ENCODE measurements at places on chromosomes 1 and 21.

GRCh38 chr1:30942326-30942963 lies 33.9 kb upstream of the SDC3 start:
- DNase-seq: no peak

DNA sequence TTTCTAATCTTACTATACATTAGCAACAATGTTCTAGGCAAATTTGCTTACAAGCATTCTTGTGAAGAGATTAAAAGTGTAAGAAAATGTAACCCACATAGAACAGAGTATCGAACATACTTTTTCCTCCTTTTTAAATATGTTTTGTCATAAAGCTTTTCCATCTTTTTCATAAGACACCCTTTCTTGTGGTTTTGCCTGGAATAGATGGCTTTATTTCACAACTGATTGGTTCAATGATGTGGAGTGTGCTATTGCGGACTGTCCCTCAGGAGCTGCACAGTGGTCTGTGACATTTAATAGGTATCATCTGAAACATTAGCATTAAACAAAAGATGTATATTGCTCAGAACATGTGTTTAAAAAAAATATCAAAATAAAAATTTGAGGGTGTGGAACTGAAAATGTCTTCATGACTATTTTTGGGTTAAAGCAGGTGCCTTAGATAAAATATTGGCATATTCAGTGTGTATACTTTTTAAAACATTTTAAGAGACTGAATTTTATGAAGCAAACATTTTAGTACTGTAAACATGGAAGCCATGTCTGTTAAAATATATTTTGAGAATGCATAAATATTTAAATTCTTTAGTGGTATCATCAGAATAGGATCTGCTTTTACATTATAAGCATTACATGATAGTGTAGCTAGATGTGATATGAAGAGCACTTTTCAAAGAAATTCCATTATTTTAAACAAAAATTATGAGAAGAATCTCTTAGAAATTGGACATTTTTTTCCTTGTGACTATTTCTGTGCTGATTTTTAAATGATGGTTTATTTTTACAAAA lies 48.3 kb upstream of the C1orf146 start:
- no peak for DNase-seq

DNA sequence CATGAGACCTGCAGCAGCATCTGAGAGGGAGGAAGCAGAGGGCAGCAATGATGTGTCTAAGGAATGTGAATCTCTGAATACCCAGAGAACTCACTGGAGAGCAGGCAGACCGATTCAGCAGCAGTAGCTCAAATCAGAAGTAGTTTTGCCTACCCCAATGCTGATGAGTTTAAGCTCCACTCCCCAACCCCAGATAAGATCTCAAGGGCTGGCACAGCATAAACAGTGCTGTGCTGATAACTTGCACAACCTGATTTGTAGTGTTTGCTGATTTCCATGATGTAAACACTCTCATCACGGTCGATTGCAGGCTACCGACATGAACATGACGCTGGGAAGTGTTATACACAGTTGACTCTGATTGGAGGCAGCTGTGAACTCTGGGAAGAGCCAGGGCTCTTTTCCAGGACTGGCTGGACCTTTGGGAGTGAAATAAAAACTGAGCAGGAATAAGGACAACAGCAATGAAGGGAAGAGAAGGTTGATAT lies 11.2 kb upstream of the HMGCS2 start:
- no peak for DNase-seq

DNA sequence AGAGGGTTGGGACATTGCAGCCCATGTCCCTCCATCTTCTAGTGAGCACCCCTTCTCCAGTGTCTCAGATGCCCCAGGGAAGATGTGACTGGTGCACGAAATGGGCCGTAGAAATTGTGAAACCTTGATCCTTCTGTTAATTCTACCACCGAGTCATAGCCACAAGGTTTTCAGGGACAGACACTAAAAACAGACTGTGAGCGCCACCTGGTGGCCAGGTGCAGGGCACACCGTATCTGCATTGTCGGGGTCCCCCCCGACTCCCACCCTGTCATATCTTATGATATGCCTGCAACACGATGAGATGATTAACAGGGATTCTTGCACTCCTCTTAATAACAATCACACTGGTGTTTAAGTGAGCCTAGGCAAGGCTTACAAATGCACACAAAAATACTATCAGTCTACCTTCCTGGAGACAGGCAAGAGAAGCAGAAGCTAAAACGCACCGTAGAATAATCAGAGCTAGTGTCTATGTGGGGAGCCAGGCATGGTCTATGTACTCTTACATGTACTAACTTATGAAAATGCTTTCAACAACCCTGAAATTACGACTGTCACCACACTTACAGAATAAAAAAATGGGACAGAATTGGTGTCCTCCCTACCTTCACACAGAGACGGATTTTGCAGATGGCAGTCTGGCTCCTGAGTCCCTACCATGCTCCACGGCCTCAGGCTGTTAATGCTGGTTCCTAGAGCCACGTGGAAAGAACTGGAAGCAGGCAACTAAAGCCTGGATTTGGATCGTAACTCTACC lies 57.9 kb downstream of the FHAD1 start:
- no peak for DNase-seq

GRCh38 chr1:98496256-98496995 lies 165.1 kb upstream of the SNX7 start:
- DNase-seq: no peak

- no peak for DNase-seq
These were observed 20.9 kb downstream of the LHX4 start for GRCh38 chr1:180250883-180251509.

- peak; percentile 88 for DNase-seq
These were observed 33.3 kb upstream of the KCNE1 start for GRCh38 chr21:34545079-34545884.

DNA sequence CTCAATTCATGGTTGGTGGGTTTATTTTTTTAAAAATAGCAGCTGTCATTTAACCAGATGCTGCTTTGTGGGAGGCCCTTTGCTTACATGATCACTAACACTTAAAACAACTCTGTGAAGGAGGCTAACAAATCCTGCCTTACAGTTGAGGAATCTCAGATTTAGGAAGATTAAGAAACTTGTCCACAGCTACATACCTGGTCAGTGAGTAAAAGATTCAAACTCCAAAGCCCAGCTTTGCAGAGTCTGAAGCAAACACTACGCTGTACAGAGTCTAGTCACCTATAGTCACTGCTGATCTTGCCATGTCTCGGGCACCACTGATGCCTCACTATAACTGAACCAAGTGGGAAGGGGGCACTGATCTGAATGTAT lies 535.4 kb downstream of the SMYD3 start:
- DNase-seq: no peak

DNA sequence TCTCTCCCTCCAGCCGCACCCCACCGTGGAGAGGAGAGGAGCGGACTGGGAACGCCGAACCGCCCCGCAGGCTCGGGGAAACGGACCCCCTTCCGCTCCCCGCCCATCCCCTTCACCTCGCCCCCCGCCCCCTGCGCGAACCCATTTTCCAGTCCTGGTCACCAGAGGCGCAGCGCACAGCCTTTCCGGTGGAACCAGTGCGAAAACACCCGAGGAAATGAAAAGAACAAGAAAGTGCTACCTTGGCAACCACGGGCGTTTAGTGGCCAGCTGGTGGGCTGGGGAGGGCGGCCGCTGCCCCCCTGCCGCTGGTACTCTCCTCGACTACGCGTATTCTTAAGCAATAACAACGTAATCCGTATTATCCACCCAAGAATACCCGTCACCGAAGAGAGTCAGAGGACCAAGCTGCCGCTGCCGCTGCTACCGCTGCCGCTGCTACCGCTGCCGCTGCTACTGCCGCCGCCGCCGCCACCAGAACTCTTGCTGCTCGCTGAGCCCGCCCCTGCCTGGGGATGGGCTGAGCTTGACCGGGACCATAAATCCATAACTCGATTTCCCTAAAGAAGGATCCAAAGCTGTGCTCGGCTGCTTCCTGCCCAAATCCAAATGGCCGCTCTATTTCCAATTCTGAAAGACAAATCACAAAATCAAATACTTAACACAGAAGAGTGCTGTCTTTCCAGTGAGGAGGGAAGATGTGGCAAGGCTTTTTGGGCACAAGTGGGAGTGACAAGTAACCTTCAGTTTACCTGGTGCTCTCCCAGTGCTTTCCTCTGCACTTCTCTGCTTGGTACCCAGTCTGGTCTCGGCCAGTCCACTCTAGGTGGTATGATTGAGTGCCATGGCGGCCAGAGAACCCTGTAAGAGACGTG lies 125.2 kb upstream of the DPYD start:
- no peak for DNase-seq

DNA sequence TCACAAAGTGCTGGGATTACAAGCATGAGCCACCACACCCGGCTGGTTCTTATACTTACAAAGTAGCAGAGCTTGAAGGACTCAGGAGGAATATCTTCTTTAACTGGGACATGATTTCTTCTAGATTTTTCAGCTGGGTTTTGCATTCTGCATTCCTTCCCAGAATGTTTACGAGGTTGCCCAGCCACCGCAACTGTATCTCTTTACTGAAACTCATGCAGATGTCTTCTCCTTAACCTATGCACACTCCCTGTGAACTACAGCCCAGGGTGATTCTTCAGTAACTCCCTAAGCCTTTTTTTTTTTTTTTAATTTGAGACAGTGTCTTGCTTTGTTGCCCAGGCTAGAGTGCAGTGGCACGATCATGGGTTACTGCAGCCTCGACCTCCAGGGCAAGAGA lies 8.7 kb upstream of the DOP1B start:
- no peak for DNase-seq

DNA sequence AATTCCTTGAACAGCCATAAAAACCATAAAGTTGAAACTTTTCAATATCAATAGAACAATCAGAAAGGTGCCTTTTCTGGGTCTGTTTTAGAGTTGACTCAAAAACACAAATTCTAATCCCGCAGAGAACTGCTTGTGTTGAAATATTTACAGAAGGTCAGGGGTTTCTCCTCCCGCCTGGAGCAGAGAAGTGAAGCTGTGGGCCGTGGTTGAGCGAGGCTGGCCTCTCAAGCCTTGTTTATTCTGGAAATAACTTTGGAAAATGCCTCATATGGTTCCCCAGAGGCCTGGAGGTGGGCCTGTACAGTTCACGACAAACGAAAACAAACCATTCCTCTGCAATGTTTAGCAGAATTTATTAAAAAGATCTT lies 90.8 kb upstream of the ERRFI1 start:
- DNase-seq: no peak

Measured in GM12864 (cell line).